Thoracic aorta (tissue), 2 donors: ENCODE measurements at places on chromosomes 2 and 18.
A peak's percentile ranks its signal among the peaks of the same experiment; 100 is the strongest.

GRCh38 chr2:101574622-101575021 lies 99.7 kb upstream of the RFX8 start:
- H3K4me3 ChIP-seq, result no peak overlapping the region
- no peaks in the 10 kb centered on the region for H3K36me3 ChIP-seq
- no peak for DNase-seq
- H3K4me1 ChIP-seq, result peaks cover 4% of the 10 kb centered on the region
- H3K27me3 ChIP-seq, result no peaks in the 10 kb centered on the region
- H3K27ac ChIP-seq, result no peak overlapping the region

DNA sequence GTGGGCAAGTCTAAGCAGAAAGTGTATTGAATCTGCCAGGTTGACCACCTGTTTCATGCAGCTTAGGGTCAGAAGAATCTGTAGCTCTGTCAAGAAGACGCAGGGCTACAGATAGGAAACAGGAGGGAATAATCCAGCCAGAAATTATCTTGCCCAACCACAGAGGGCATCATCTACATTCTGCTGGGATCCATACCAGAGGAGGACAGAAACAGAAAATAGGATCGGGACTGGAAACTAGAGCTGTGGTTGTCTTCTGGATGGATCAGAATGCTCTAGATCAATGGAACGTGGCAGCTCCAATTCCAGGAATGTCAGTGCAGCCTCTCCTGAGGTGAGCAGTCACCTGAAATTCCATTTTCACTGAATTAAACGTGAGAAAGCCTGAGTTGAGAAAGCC lies 3.6 kb downstream of the SPATA3 start:
- no peak overlapping the region for H3K27ac ChIP-seq
- no peaks in the 10 kb centered on the region for H3K4me1 ChIP-seq
- H3K4me3 ChIP-seq, result no peak overlapping the region
- no peaks in the 10 kb centered on the region for H3K36me3 ChIP-seq
- DNase-seq, result no peak

DNA sequence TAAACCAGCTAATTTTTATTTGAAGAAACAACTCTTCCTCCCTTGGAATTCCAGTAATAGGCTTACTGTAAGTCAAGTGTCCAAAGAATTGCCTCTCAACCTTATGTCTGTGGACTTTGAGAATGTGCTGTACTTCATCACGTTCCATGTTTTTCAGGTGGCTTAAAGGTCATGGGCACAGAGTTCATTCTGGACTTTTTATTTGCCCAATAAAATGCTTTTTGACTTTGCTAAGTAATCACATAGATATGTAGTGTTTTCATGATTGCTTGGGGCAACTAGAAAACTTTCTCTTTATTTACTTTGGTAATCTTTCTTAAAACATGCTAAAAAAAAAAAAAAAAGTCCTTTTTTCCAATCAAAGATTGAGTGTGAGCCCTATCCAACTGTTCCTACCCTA lies 10.4 kb upstream of the DNAH7 start:
- H3K27ac ChIP-seq, result peak overlapping the region; percentile 32
- peaks cover 6% of the 10 kb centered on the region for H3K4me1 ChIP-seq
- no peak for DNase-seq
- H3K36me3 ChIP-seq, result no peaks in the 10 kb centered on the region
- H3K4me3 ChIP-seq, result no peak overlapping the region

GRCh38 chr2:69131983-69132675 lies 119.2 kb downstream of the ANTXR1 start:
- H3K4me3 ChIP-seq, result no peak overlapping the region
- no peaks in the 10 kb centered on the region for H3K27me3 ChIP-seq
- H3K27ac ChIP-seq, result peak overlapping the region; percentile 40
- no peak for DNase-seq
- H3K36me3 ChIP-seq, result peaks cover 4% of the 10 kb centered on the region

- peak overlapping the region; percentile 99 for H3K27ac ChIP-seq
- H3K27me3 ChIP-seq, result no peaks in the 10 kb centered on the region
- H3K36me3 ChIP-seq, result no peaks in the 10 kb centered on the region
- peaks cover 84% of the 10 kb centered on the region for H3K4me1 ChIP-seq
These were observed 83.0 kb downstream of the STPG4 start for GRCh38 chr2:47072018-47072691.

DNA sequence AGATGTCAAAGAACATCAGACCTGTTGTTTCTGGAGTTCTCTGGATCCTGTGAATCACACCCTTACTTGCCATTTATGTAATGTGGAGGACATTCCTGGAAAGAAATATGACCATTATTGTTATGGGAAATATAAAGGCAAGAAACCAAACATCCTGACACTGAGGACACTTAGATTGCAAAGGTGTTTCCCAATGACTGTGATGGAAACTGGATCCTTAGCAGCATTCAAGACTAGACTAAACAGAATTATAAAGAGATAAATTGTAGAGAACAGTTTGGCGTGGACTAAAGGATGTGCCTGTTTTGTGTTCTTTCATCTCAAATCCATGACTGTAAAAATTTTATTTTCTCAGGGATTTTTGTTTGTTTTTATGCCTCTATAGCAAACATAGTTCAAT lies 347.7 kb upstream of the SLC14A2 start:
- H3K27ac ChIP-seq, result no peak overlapping the region
- DNase-seq, result no peak
- no peak overlapping the region for H3K4me3 ChIP-seq
- no peaks in the 10 kb centered on the region for H3K27me3 ChIP-seq
- no peaks in the 10 kb centered on the region for H3K4me1 ChIP-seq
- no peaks in the 10 kb centered on the region for H3K36me3 ChIP-seq

DNA sequence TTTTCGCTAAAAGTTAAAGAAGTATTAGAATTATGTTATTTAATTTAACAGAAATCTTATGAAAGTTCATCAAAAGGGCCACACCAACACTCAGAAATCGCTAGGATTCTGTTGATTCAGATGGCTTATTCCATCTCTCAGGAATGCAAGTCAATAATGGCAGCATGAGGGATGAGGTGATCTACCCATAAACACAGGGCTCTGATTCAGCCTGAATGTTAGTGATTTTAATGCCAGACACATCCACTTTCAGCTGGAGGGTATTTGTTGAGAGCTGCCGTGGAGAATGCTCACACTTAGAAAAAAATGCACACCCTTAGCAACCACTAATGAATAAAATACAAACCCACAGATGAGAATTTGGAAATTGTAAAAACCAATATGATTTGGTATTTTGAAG lies 173.3 kb upstream of the ERBB4 start:
- peaks cover 5% of the 10 kb centered on the region for H3K4me1 ChIP-seq
- no peak for DNase-seq
- no peaks in the 10 kb centered on the region for H3K36me3 ChIP-seq
- H3K27me3 ChIP-seq, result no peaks in the 10 kb centered on the region
- no peak overlapping the region for H3K27ac ChIP-seq

DNA sequence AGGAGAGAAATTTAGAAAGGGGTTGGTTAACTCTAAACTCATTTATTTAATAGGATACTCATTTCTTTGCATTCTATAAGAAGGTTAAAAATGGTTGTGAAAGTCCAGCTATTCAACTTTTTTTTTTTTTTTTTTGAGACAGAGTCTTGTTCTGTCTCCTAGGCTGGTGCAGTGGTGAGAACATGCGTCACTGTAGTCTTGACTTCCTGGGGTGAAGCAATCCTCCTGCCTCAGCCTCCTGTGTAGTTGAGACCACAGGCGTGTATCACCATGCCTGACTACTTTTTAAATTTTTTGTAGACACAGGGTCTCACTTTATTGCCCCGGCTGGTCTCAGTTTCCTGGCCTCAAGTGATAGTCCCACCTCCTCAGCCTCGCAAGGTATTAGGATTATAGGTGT lies 11.9 kb downstream of the ELP2 start:
- no peak overlapping the region for H3K27ac ChIP-seq
- peaks cover 67% of the 10 kb centered on the region for H3K36me3 ChIP-seq
- no peak overlapping the region for H3K4me3 ChIP-seq
- H3K27me3 ChIP-seq, result no peaks in the 10 kb centered on the region
- H3K4me1 ChIP-seq, result no peaks in the 10 kb centered on the region
- DNase-seq, result no peak

GRCh38 chr2:7703543-7704144 lies 786.4 kb downstream of the RNF144A start:
- H3K4me1 ChIP-seq, result no peaks in the 10 kb centered on the region
- H3K27ac ChIP-seq, result no peak overlapping the region
- DNase-seq, result no peak
- no peak overlapping the region for H3K4me3 ChIP-seq

- no peaks in the 10 kb centered on the region for H3K27me3 ChIP-seq
- DNase-seq, result no peak
- H3K4me1 ChIP-seq, result no peaks in the 10 kb centered on the region
- H3K27ac ChIP-seq, result no peak overlapping the region
These were observed 197.1 kb downstream of the NEDD4L start for GRCh38 chr18:58241026-58241679.

- H3K27ac ChIP-seq, result no peak overlapping the region
- peak overlapping the region; percentile 70 for H3K4me3 ChIP-seq
- no peak for DNase-seq
- peaks cover 40% of the 10 kb centered on the region for H3K4me1 ChIP-seq
- H3K36me3 ChIP-seq, result no peaks in the 10 kb centered on the region
- no peaks in the 10 kb centered on the region for H3K27me3 ChIP-seq
These were observed 616 bp upstream of the SP5 start for GRCh38 chr2:170714381-170715061.

DNA sequence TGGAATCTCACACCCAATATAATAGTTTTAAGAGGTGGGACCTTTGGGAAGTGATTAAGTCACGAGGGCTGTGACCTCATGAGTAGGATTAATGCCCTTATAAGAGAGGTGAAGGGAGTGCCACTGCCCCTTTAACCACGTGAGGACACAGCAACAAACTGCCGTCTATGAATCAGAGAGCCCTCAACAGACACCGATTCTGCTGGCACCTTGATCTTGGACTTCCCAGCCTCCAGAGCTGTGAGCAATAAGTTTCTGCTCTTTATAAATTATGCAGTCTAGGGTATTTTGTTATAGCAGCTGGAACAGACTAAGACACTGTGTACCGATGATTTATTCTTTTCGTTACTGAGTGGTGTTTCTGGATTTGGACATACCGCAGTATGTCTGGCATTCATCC lies 56.2 kb downstream of the RRM2 start:
- no peak overlapping the region for H3K4me3 ChIP-seq
- no peaks in the 10 kb centered on the region for H3K4me1 ChIP-seq
